ENCODE measurements at places on chromosomes 1 and 21. TPM values are rescaled to one million over a fixed set of nuclear protein-coding genes. Genes with fewer than 3 reads are reported as not detected.

The SPRR2B gene
- polyA plus RNA-seq = not detected

The RCSD1 gene
- polyA plus RNA-seq = 129 TPM

The FAM3B gene
- not detected for polyA plus RNA-seq

The LAX1 gene
- polyA plus RNA-seq = 49.0 TPM

The RNF223 gene
- polyA plus RNA-seq = not detected

The SPATA46 gene
- 0.22 TPM for polyA plus RNA-seq

The SNIP1 gene
- 3.2 TPM for polyA plus RNA-seq

Measured in immature natural killer cell (primary cell).